Adrenal gland (tissue), 19 donors: ENCODE measurements at places on chromosomes 16 and 17. TPM values are rescaled to one million over a fixed set of nuclear protein-coding genes. Genes with fewer than 3 reads are reported as not detected.

DNA sequence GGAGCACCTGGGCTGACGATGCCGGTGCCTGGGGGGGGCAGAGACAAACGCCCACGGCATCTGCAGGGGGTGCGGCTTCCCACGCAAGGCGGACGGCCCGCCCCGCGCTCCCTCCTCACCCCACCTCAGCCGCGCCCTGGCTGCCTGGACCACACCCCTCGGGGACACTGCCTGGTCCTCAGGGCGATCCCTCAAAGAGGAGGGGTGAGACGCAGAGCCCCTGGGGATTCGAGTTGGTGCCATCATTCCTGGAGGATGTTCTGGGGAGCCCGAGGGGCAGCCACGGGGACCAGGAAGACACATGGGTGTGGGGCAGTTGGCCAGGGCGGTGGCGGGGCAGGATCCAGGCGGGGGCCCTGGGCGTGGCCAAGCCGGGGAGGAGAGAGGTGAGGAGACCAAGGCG, 3.9 kb downstream of the IGFALS start:
- H3K36me3 ChIP-seq: peaks cover 32% of the 10 kb centered on the region
- H3K4me3 ChIP-seq: no peak overlapping the region
- H3K4me1 ChIP-seq: no peaks in the 10 kb centered on the region
- no peak for DNase-seq
- H3K27me3 ChIP-seq: no peaks in the 10 kb centered on the region

ACSM2A gene
- 0.16 TPM for polyA plus RNA-seq

SIRT7 gene
- polyA plus RNA-seq: 49.8 TPM

DNA sequence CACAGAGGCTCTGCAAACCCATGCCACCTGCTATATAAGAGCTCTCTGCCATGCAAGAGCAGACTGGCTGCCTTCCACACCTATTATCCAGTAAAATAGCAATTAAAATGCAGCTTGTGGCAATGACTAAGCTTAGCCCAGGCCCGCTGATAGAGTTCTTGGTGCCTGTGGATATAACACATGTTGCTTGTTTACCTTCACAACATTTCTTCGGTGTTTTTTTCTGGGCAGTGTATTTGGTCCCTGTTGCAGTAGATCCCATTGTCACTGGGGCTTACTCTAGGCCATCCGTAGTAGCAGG, 63.5 kb downstream of the SPECC1 start:
- no peaks in the 10 kb centered on the region for H3K36me3 ChIP-seq
- DNase-seq: no peak
- no peaks in the 10 kb centered on the region for H3K27me3 ChIP-seq
- H3K4me3 ChIP-seq: no peak overlapping the region

DNA sequence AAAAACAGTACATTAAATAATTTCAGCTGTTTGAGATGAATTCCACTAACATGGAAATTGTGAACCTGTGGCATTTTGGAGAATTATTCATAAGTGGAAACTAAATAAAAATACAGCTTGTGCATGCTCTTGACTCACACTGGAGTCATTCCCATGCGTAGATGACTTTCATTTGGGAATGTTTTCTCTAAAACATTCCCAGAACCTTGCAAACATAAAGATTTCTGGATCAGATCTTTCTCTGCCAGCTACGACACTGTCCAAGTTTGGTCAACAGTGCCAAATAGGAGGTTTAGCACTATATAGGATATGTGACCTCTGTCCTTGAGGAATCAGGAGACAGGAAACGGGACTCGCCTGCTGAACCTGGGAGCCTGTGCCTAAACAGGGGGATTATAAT, 400.9 kb downstream of the SLC39A11 start:
- no peak overlapping the region for H3K4me3 ChIP-seq
- no peak overlapping the region for H3K27ac ChIP-seq
- no peaks in the 10 kb centered on the region for H3K27me3 ChIP-seq
- no peak for DNase-seq
- no peaks in the 10 kb centered on the region for H3K36me3 ChIP-seq
- H3K4me1 ChIP-seq: no peaks in the 10 kb centered on the region

DNA sequence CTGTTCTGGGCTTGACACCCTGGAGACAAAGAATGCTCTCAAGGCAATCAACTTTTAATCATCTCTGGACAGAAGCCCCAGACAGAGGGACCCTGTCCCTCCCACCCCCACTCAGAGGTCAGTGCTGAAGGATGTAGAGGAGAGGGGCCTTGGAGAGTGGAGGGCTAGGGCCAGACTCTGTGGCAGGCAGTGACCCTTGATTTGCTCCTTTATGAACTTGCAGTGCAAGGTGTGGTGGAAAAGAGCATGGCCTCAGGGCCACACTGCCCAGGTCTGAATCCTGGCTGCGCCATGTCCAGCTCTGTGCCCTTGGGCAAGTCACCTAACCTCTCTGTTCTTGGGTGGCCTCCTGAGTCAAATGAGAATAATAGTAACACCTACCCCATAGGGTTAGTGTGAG, 134.3 kb downstream of the TMEM132E start:
- H3K4me1 ChIP-seq: no peaks in the 10 kb centered on the region
- H3K36me3 ChIP-seq: no peaks in the 10 kb centered on the region
- DNase-seq: no peak
- H3K27me3 ChIP-seq: peaks cover 4% of the 10 kb centered on the region
- no peak overlapping the region for H3K27ac ChIP-seq

- peak overlapping the region; percentile 72 for H3K4me3 ChIP-seq
- H3K4me1 ChIP-seq: peaks cover 8% of the 10 kb centered on the region
- H3K27ac ChIP-seq: peak overlapping the region; percentile 28
- peak; percentile 87 for DNase-seq
- H3K27me3 ChIP-seq: no peaks in the 10 kb centered on the region
Observed at GRCh38 chr16:22206842-22207714, 1.0 kb downstream of the EEF2K start.
